ENCODE measurements at places on chromosomes 1 and 21. TPM values are rescaled to one million over a fixed set of nuclear protein-coding genes. Genes with fewer than 3 reads are reported as not detected.

The PDC gene
- total RNA-seq, result not detected

The ZSWIM5 gene
- total RNA-seq, result not detected

The SESN2 gene
- total RNA-seq, result 24.9 TPM

The ADAMTS5 gene
- not detected for total RNA-seq

The NBPF4 gene
- total RNA-seq, result not detected

The RNF207 gene
- total RNA-seq, result 6.6 TPM

The NBPF6 gene
- not detected for total RNA-seq

The METTL13 gene
- 12.8 TPM for total RNA-seq

The IVL gene
- total RNA-seq, result 10.2 TPM

The LCE2A gene
- total RNA-seq, result not detected

The LRRC53 gene
- not detected for total RNA-seq

The DDR2 gene
- total RNA-seq, result 6.1 TPM

The PHLDA3 gene
- 93.4 TPM for total RNA-seq

The OR6K3 gene
- total RNA-seq, result not detected

The TMEM82 gene
- total RNA-seq, result not detected

The CFHR1 gene
- total RNA-seq, result not detected

The TEX35 gene
- total RNA-seq, result not detected

The CYP4A22 gene
- total RNA-seq, result not detected

The EXTL1 gene
- not detected for total RNA-seq

The UBL4B gene
- total RNA-seq, result not detected

The CNIH3 gene
- 0.38 TPM for total RNA-seq

The LCE1F gene
- total RNA-seq, result not detected

The LELP1 gene
- not detected for total RNA-seq

The SLAMF1 gene
- total RNA-seq, result not detected

The AGRN gene
- 211 TPM for total RNA-seq

The RLF gene
- 9.7 TPM for total RNA-seq

The C1QC gene
- total RNA-seq, result not detected

The RAP1GAP gene
- total RNA-seq, result 0.23 TPM

The TMOD4 gene
- 1.2 TPM for total RNA-seq

The LAX1 gene
- total RNA-seq, result not detected

The SPRR2B gene
- not detected for total RNA-seq

The ZNF648 gene
- total RNA-seq, result not detected

The RNF223 gene
- total RNA-seq, result 0.08 TPM

The SLC2A5 gene
- total RNA-seq, result 0.46 TPM

The ALX3 gene
- not detected for total RNA-seq

The TAL1 gene
- total RNA-seq, result not detected

The ICOSLG gene
- total RNA-seq, result 0.57 TPM

The ZNF695 gene
- total RNA-seq, result 2.3 TPM

The LAD1 gene
- total RNA-seq, result 140 TPM

The SFN gene
- total RNA-seq, result 1,807 TPM

The SLC9C2 gene
- total RNA-seq, result not detected

The CFHR2 gene
- not detected for total RNA-seq

The CCDC190 gene
- not detected for total RNA-seq

The NBPF12 gene
- 1.8 TPM for total RNA-seq

The RIIAD1 gene
- not detected for total RNA-seq

The SMCP gene
- not detected for total RNA-seq

The OR2L8 gene
- total RNA-seq, result not detected
